ENCODE measurements at places on chromosomes 5 and 9. TPM values are rescaled to one million over a fixed set of nuclear protein-coding genes. Genes with fewer than 3 reads are reported as not detected.
A peak's percentile ranks its signal among the peaks of the same experiment; 100 is the strongest.

The PTGS1 gene
- total RNA-seq, result 1.1 TPM

The FAM151B gene
- total RNA-seq, result 5.0 TPM

DNA sequence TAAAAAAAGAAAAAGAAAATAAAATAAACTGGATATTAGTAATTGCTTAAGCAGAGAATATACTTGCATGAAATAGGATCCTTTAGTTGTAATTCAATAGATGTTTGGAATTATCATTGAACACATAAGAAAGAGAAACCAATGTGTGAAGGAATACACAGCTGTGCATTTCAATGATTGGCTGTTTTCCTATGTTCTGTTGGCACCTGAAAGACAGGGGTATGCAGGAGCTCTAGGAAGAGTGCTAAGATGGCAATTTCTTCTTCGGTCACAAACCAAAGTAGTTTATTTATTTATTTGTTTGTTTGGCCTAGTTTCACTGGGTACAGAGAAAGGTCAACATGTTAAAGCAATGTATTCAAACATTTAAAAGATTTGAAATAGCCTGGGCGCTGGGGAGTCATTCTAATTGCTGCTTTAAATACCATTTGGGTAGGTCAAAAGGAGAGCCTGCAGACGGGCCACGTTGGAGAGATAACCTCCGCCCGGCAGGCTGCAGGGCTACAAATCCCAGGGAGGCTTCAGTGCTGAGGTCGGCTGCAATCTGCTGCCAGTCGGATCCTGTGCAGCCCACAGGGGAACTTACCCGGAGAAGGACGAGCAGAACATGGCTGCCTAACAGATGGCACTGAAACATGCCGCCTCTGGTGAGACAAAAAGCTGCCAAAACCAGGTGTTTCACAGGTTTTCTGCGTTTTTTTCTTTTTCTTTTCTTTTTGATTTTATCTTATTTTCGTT lies 154.2 kb upstream of the TYRP1 start:
- DNase-seq, result peak; percentile 17

DNA sequence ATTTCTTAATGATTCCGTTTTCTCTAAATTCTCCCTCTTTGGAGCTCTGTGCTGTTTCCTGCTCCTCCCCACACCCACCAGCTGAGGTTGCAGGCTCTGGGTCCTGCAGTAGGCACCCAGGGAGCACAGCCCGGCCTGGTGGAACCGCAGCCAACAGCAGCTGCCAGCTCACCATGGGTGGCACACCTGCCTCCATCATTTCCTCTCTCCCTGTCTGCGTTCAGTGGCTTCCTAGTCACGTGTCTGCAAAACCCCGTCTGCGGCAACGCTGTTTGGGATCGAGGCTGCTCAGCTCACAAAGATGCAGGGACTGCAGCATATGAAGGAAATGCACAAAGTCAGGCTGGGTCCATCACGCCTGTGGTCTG lies 367.8 kb downstream of the IRX2 start:
- DNase-seq, result no peak

DNA sequence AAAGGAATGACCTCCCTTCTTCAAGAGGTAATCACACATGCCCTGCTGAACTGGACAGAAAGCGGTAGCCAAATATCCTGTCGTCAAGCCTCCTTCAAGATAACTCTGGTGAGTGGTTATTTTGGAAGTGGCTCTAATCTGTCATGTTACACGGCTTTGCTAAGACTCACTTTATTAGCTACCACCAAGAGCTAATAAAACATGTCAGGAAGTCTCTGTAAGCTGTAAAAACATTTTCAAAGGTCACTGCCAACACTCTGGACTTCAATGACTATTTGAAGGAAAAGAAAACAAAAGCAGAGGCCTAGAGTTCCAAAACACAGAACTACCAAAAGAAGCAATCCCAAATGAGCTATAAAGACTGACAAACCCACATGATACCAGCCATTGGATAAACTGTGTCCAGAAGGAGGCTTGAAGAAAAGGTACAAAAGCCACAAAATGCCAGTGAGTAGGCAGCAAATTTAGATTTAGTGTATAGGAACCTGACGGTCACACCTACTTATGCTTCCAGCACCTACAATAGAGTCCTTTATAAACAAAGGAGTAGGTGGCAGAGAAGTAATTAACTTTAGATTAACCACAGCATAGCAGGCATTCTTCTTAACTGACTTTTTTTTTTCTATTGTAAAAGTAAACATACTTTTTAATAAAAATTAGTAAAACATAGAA lies 97.3 kb upstream of the EQTN start:
- no peak for DNase-seq

DNA sequence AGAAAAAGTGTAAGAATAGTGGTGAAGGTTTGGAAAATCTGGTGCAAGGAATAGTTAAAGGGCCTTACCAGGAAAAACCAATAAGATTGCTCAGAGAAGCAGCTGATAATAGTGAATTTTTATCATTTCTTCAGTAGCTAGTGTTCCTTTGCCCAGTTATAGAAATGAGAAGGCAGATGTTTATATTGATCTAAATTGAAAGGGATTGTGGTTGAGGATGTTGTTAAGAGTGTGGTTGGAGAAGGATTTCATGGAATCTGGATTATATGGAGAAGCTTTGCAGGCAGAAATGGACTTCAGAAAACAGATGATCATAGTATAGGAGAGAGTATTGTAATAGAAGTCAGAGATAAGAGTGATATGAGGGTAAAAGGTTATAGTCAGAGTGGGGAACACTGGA lies 102.6 kb downstream of the XRCC4 start:
- no peak for DNase-seq

- no peak for DNase-seq
Observed at GRCh38 chr5:65776441-65777141, 54.6 kb downstream of the NLN start.

GRCh38 chr5:62727861-62728260 lies 149.2 kb downstream of the LRRC70 start:
- no peak for DNase-seq

DNA sequence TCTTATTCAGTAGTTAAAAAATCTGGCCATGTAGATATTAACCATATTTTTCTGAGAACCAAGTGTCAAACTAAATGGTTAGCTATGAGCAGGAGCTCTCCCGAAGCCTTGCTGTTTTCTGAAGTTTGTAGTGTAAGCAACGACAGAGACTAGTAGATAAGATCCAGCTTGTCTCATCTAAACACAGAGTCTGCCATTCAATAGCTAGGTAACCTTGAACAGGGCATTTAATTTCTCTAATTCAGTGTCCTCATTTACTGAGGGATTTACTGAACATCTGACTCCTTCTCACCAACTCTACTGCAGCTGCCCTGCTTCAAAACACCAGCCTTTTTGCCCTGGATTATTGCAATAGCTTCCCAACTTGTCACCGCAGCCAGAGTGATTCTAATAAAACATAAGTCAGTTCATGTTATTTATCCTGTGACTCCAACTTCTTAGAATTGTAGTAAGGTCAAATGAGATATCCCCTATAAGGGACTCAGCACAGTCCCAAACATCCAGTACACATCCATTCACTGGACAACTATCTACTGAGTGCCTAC lies 337.0 kb downstream of the PLK2 start:
- no peak for DNase-seq

DNA sequence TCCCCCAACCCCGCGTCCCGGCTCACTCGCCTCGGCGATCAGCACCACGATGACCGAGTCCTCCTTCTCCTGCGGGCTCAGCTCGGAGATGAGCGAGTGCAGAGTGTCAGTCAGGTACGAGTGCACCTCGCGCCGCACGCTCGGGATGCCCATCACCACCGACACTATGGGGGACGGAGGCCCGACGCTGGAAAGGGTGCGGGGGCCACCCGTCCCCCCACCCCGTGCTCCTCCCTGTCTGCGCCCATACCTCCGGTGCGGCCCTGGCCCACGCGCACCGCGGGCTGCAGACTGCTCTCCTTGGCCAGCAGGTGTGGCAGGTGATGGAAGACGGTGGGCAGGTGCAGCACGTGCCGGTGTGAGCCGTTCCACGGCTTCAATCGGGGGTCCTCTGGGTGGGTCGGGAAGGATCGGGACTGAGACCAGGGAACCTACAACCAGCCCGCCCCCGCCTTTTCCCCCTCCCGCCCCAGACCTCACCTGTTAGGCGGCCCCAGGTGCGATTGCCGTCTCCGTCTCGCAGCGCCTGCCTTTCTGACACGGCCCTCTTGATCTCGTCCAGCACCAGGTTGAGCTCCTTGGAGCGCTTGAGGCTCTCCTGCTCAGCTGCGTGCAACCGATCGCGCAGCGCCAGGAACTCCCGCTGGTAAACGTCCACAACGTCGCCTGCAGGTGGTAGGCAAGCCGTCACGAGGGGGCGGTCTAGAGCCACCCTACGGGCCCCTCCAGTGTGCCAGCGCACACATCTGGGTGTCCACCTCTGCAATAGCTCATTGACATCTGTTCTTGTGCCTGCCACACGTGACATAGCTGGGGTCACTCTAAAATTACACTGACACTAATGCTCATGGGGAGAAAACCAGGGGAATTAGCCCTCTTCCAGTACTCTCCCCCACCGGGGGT lies 5.1 kb downstream of the MGAT4B start:
- DNase-seq, result peak; percentile 50

DNA sequence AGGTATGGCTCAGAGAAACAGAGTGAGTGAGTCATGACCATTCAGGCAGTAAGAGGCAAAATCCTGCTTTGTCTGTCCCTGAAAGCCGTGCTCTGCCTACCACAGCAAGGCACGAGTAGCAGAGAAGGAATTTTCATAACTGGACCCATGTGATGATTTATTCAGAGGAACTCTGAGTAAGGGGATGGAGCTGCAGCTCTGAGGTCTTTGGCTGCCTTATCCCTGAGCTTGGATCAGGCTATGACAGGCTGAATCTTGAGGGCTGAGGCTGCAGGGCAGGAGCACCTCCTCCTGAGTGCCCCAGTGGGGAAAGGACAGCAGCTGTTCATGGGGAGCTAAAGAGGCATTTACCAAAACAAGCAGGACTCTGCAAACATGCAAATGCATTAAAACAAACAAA lies 183.4 kb downstream of the PAPPA start:
- DNase-seq, result no peak

DNA sequence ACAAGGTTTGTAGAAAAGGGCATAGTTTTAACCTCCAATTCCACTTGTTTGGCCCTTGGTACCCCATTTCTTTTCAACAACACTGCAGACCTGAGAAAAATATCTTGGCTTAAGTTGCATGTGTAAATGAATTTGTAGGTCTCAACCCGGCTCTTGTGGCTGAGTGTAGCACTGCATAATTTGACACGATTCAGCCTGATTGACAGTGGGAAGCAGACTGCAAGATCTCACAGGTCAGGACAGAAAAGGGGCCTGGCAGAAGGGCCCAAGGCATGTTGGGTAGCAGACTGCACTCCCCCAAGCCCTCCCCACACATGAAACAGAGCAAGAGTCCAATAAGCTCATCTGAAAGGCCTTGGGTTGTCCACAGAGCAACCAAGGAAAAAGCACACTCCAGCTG lies 169.7 kb upstream of the SMARCA2 start:
- DNase-seq, result no peak

GRCh38 chr5:172875505-172876279 lies 41.6 kb downstream of the ERGIC1 start:
- no peak for DNase-seq

GRCh38 chr5:119063579-119064379 lies 7.1 kb upstream of the DMXL1 start:
- no peak for DNase-seq

GRCh38 chr9:135891027-135891631 lies 16.2 kb downstream of the CAMSAP1 start:
- no peak for DNase-seq
